ENCODE measurements at places on chromosomes 3 and 15. TPM values are rescaled to one million over a fixed set of nuclear protein-coding genes. Genes with fewer than 3 reads are reported as not detected.

Gene BSN
- under 0.01 TPM for total RNA-seq

Gene MYL3
- 53.2 TPM for total RNA-seq

Gene KBTBD12
- 13.6 TPM for total RNA-seq

Gene TMEM207
- total RNA-seq: not detected

Gene ATP13A5
- total RNA-seq: not detected

Gene EXD1
- total RNA-seq: not detected

Gene TGM4
- total RNA-seq: not detected

Gene IGSF11
- 2.6 TPM for total RNA-seq

Gene AMIGO3
- total RNA-seq: under 0.01 TPM

Gene TF
- total RNA-seq: 3.1 TPM

Gene C3orf20
- 0.52 TPM for total RNA-seq

Gene CCR3
- not detected for total RNA-seq

Gene MAPKAPK3
- total RNA-seq: 20.9 TPM

Gene PLCH1
- 0.52 TPM for total RNA-seq

Gene ASB14
- not detected for total RNA-seq

Gene TNNC1
- 461 TPM for total RNA-seq

Gene CCDC39
- not detected for total RNA-seq

Gene GABRR3
- total RNA-seq: not detected

Gene GP5
- under 0.01 TPM for total RNA-seq

Gene KCNH8
- total RNA-seq: under 0.01 TPM

Gene MYO5C
- 3.7 TPM for total RNA-seq
